Mammary epithelial cell (primary cell): ENCODE measurements at places on chromosomes 12 and 14.

GRCh38 chr12:65204886-65205525 is 35.6 kb downstream of the LEMD3 start:
- DNase-seq = no peak

GRCh38 chr12:62519043-62519442 is 52.4 kb downstream of the MON2 start:
- no peak for DNase-seq

- DNase-seq = no peak
Observed at GRCh38 chr14:71588028-71588427, 344.2 kb upstream of the RGS6 start.

DNA sequence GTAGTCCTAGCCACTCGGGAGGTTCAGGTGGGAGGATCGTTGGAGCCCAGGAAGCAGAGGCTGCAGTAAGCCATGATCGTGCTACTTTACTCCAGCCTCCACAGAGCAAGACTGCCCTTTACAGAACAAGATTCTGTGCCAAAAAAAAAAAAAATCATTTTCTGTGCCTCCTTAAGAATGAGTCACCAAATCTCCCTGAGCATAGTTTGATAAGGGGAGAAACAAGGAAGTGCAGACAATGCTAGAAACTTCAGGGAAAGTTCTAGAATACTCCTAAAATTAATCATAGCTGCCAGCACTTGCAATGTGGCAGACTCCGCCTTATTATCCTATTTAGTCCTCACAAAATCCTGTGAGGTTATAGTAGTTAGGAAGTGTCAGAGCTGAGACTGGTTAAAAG is 74.5 kb downstream of the KCNK10 start:
- no peak for DNase-seq

DNA sequence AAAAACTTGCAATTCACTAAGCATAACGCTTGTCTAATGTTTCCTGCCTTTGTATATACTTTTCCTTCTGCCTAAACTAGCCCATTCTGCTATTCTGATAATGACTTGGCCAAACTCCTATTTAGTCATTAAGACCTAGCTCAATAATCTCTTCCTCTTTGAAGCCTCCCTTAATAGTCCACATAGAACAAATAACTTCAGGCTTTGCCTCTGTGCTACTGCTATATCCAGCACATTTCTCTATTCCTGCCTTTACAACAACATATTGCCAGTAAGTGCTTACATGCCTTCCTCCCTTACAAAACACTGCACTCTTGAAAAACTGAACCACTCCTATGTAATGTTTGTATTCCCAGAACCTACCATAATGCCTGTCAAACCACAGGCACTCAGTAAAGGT is 13.8 kb downstream of the PRICKLE1 start:
- DNase-seq = no peak

GRCh38 chr12:103857164-103857563 is 16.1 kb upstream of the NT5DC3 start:
- no peak for DNase-seq

DNA sequence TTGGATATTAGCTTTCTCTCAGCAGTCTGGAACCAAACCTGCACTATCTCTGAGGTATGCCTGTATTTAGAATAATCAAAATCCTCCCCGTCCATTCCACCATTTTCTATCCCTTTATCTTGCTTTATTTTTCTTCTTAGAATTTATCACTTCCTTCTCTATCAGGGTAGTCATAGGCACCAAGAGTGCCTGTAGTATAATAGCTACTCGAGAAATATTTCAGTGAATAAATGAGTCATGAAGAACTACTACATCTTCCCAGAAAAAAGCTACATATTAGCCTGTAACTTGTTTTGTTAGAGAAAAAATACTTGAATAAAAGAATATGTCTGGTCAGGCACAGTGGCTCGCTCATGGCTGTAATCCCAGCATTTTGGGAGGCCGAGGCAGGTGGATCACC is 4.3 kb downstream of the SLC2A14 start:
- peak; percentile 4 for DNase-seq

GRCh38 chr14:56703947-56704346 is 106.3 kb downstream of the OTX2 start:
- DNase-seq = no peak

DNA sequence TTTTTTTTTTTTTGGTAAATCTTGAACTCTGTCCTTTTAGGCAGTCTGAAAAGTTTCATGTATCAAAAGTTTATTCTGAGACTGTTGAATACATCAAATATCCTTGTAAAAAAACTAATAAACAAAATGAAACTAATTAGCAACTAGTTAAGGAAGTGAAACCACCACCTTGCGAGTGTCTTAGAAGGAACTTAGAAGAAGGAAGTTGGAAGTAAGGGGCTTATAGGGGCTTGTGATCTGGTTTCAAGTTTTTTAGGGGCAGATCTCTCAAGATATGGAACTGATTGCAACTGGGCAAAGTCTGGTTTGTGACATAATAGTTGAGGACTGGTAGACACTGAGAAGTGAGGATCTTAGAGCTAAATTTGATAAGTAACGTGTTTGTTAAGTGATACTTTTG is 748.8 kb downstream of the C12orf50 start:
- DNase-seq = no peak

DNA sequence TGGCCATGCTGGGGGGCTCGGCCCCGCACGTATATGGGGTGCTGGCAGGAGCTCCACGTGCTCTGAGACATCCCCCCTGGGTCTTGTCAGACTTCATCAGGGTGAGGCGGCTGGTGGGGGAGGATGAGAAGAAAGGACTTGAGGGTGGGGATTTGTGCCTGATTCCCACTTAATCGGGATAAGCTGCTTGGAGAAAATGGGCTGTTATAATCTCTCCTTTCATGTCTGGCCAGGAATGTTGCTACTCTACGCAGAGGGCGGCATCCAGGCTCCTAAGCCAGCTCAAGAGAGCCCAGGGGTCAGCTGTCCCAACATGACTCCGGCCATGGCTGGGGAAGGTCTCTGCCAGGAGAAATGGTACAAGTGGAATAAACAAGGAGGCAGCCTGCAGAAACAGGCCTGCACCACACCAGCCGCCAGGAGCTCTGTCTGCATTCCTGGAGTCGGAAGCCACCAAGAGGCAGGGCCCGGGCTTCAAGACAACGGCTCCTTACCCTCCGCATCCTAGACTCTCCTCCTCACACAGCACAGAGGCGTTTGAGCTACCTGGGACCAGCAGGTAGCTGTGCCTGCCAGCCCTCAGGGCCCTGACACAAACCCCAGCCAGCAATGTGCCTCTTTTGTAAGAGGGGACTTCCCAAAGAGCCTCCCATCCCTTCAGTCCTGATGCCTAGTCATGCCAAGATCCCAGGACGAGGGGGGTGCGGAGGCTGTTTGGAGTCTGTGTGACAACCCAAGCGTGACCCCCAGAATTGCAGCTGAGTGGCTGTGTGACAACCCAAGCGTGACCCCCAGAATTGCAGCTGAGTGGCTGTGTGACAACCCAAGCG is 195.8 kb upstream of the DIO3 start:
- no peak for DNase-seq

- DNase-seq = peak; percentile 61
Observed at GRCh38 chr12:112906712-112907414, at the start of gene OAS1. Gene OAS1 (plus strand): TSS chr12:112906962. CDS start chr12:112907040, 78 bp downstream.

DNA sequence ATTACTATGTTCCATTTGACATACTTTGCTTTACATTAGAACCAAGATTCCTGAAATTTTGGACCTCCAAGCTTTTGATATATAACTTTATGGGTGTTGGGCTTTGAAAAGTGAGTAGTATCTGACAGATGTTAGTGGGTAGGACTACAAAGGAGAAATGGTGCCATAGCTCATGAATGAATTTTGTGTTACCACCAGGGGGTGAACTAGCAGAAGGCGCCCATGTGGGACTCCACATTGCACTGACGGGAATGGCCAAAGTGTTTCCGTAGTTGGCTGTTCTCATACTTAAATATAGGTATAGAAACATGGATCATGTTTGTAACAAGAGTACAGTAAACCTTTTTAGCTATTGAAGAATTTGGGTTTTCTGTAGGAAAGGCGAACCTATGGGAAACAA is 337.5 kb downstream of the FLRT2 start:
- DNase-seq = no peak

GRCh38 chr14:101955695-101956161 is 8.6 kb upstream of the DYNC1H1 start:
- no peak for DNase-seq

GRCh38 chr14:72826039-72826438 is 67.9 kb downstream of the DPF3 start:
- DNase-seq = no peak

GRCh38 chr14:72774894-72775620 is 118.8 kb downstream of the DPF3 start:
- no peak for DNase-seq

- no peak for DNase-seq
Observed at GRCh38 chr12:6382371-6382770, 1.6 kb upstream of the LTBR start.

DNA sequence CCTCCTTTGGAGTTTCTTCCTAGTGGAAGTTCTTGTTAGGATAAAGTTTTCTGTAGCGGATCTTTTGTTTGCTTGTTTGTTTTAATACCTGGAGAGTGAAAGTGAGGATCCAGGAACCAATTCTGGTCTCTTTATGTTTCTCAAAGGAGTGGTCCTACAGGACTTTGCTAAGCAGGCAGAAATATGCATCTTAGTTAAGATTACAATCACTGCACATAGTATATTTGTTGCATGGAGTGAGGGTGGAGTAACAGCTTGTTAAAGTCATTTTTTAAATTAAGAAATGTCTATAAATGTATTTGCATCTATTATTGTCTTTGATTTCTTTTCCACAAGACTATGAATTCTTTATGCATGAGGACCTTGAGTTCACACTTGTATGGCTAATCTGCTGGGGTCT is 76.7 kb downstream of the DRAM1 start:
- no peak for DNase-seq

GRCh38 chr12:40557980-40558379 is 134.3 kb upstream of the CNTN1 start:
- DNase-seq = no peak

- DNase-seq = no peak
Observed at GRCh38 chr12:738712-739111, 13.7 kb upstream of the WNK1 start.

- DNase-seq = peak; percentile 70
Observed at GRCh38 chr14:62428429-62429203, 616.6 kb downstream of the KCNH5 start.

- no peak for DNase-seq
Observed at GRCh38 chr12:5272018-5272785, 159.7 kb upstream of the NTF3 start.

DNA sequence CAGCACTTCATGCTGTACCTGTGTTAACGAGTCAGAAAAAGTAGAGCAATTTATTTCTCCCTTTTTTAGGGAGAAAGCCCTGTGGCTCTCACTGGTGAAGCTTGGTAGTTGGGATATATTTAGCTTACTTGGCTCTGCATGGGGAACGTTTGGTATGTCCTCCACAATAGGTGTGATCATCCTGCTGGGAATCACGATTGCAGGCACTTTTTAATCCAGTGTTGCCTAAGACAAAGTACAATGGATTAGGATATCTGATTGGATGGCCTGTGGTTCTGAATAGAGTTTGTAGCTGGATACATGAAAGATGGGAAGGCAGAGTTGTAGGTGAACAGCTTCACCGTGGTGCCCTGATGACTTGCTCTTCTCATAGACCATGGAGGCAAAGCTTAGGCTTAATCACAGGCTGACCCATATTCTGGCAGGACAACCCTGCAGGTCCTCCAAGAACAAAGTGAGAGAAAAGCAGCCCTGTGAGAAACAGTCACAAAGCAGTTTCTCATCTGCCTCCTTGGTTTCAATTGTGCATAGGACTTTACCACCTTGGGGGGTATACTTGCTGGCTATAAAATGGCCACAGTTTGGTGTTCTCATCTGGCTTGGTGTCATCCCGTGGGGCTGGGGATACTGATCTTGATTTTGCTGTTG is 7.5 kb downstream of the RESF1 start:
- DNase-seq = no peak

- peak; percentile 75 for DNase-seq
Observed at GRCh38 chr14:62796431-62796830, 248.8 kb downstream of the KCNH5 start.

GRCh38 chr14:72745546-72745945 is 148.4 kb downstream of the DPF3 start:
- DNase-seq = peak; percentile 79

GRCh38 chr14:52327374-52328226 is 13.5 kb downstream of the PTGER2 start:
- DNase-seq = no peak

- DNase-seq = no peak
Observed at GRCh38 chr12:51009056-51009440, 17.1 kb downstream of the SLC11A2 start.

DNA sequence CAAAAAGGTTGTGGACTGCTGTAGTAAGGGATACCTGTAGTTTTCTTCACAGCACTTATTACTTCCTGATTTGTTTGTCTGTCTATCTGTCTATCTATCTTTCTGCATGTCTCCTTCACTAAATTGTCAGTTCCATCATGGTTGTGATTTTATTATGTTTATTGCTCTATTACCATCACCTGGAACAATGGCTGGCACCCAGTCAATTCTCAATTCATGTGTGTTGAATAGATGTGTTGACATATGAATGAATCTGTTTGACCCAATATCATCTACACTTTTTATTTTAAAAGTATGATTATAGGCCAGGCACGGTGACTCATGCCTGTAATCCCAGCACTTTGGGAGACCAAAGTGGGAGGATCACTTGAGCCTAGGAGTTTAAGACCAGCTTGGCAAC is 224.4 kb downstream of the NUBPL start:
- no peak for DNase-seq

DNA sequence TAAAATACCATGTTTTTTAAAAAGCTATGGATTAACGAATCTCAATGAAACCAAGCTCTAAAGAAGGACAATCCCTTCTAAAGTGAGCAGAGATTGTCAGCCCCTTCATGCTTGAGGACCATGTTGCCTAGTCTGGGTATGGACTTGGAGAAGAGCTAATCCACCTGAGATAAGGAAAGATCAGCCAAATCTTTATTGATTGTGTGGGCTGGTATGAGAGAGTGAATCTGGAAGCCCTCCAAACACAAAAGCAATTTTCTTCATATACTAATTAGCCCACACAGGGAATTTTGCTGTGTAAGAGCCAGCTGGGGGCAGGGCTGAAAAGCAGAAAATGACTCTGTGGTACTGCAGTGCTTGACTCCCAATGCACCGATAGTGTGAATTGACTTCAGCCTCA is 47.4 kb upstream of the DICER1 start:
- DNase-seq = no peak

- DNase-seq = no peak
Observed at GRCh38 chr14:22737052-22737451, 29.4 kb upstream of the OXA1L start.

DNA sequence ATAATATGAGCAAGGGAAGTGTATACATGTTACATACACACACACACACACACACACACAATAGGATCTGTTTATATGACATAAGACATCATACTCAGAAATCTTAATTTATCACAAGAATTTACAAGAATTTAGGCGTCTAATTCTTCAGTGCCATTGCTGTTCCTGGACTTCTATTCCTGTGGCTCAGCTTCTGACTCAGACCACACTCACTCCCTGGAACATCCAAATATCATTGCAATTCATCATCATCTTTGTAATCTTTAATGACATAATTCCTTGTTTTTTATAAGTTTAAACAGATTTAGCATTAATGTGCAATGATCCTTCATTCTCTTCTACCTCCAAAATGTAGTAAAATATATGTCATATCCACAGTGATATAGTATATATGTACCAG is 544.2 kb downstream of the FOXG1 start:
- no peak for DNase-seq

- DNase-seq = no peak
Observed at GRCh38 chr14:33702293-33702692, 248.6 kb downstream of the EGLN3 start.

GRCh38 chr12:22956690-22957089 is 331.7 kb downstream of the ETNK1 start:
- no peak for DNase-seq
